ENCODE measurements at places on chromosomes 11 and 22. TPM values are rescaled to one million over a fixed set of nuclear protein-coding genes. Genes with fewer than 3 reads are reported as not detected.

Gene INSC
- total RNA-seq, result 0.97 TPM

Gene PTPN5
- not detected for total RNA-seq

Gene SERHL2
- total RNA-seq, result 7.1 TPM

Gene MTA2
- 110 TPM for total RNA-seq

Gene TRPC6
- 0.65 TPM for total RNA-seq

Gene TMPRSS13
- total RNA-seq, result not detected

Gene PKNOX2
- 4.6 TPM for total RNA-seq

Gene ANKRD49
- 17.7 TPM for total RNA-seq

Gene EXPH5
- total RNA-seq, result 10.8 TPM

Gene PANX2
- 0.11 TPM for total RNA-seq

Gene PACSIN2
- total RNA-seq, result 27.3 TPM

Gene HYLS1
- total RNA-seq, result 7.3 TPM

Gene APOBEC3A
- not detected for total RNA-seq

Gene PATZ1
- 14.1 TPM for total RNA-seq

Gene TREH
- total RNA-seq, result not detected

Gene CALCA
- 0.22 TPM for total RNA-seq

Gene OR10A2
- not detected for total RNA-seq

Gene SCGB1D2
- total RNA-seq, result not detected

Gene DLAT
- total RNA-seq, result 42.7 TPM

Gene MYO18B
- 0.22 TPM for total RNA-seq

Gene BIRC3
- 3.3 TPM for total RNA-seq

Gene DBX1
- not detected for total RNA-seq

Gene MS4A4A
- not detected for total RNA-seq

Gene SLC5A1
- total RNA-seq, result not detected

Gene ZNRF3
- 4.2 TPM for total RNA-seq

Gene BATF2
- 1.4 TPM for total RNA-seq

Gene RNF121
- 23.2 TPM for total RNA-seq

Gene FGF19
- total RNA-seq, result not detected

Gene ADM2
- 3.0 TPM for total RNA-seq

Gene LRRC4C
- 0.13 TPM for total RNA-seq

Gene SYT8
- total RNA-seq, result not detected

Gene CABP7
- total RNA-seq, result not detected

Gene PDE3B
- total RNA-seq, result 8.6 TPM

Gene ANO3
- total RNA-seq, result not detected

Gene KCNK7
- total RNA-seq, result not detected

Gene GLYAT
- not detected for total RNA-seq

Gene GRM5
- total RNA-seq, result not detected

Gene ROBO4
- total RNA-seq, result 0.26 TPM

Gene JRKL
- 12.2 TPM for total RNA-seq

Gene RIMBP3B
- 0.22 TPM for total RNA-seq

Gene KRTAP5-11
- not detected for total RNA-seq
